Lower lobe of right lung (tissue), 2 donors: ENCODE measurements at places on chromosomes 11 and 22.

DNA sequence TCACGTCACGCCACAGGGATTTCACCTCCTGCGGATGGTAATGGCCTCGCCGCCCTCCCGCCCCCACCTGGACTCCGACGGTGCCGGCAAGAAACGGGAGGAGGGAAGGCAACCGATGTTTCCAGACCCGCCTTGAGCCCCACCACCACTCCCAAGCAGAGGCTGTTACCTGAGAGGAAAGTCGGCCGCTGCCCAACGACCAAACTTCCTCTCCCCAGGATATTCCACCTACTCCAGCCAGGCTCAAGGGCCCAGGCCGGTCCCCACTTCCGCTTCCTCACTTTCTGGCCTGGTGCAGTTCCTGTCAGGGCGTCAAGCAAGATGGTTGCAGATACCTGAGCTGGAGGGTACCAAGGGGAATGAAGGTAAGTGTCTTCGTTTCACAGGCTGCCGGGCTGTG, at the start of gene ENTHD1:
TSS of gene ENTHD1 (minus strand) at position 235 of the 400 bp plus-strand sequence. CDS start 6,012 bp downstream, outside the sequence.
- H3K4me1 ChIP-seq: peaks cover 3% of the 10 kb centered on the region
- no peak within 1 kb of the TSS for H3K4me3 ChIP-seq
- DNase-seq: no peak
- H3K27me3 ChIP-seq: no peaks in the 10 kb centered on the region
- no peak within 1 kb of the TSS for H3K27ac ChIP-seq
- H3K36me3 ChIP-seq: no peaks in the 10 kb centered on the region

GRCh38 chr11:18696638-18697225, 1.8 kb upstream of the TMEM86A start:
- no peak overlapping the region for H3K27ac ChIP-seq
- no peak for DNase-seq
- H3K36me3 ChIP-seq: peaks cover 3% of the 10 kb centered on the region
- peaks cover 27% of the 10 kb centered on the region for H3K4me1 ChIP-seq
- H3K27me3 ChIP-seq: no peaks in the 10 kb centered on the region
- no peak overlapping the region for H3K4me3 ChIP-seq

- peak overlapping the region; percentile 41 for H3K27ac ChIP-seq
- no peak overlapping the region for H3K4me3 ChIP-seq
- H3K27me3 ChIP-seq: no peaks in the 10 kb centered on the region
- H3K36me3 ChIP-seq: peaks cover 65% of the 10 kb centered on the region
- peaks cover 16% of the 10 kb centered on the region for H3K4me1 ChIP-seq
These were observed 44.6 kb downstream of the SGSM3 start for GRCh38 chr22:40414838-40415505.

GRCh38 chr22:19488884-19489843, 9.4 kb downstream of the CDC45 start:
- DNase-seq: no peak
- H3K27me3 ChIP-seq: no peaks in the 10 kb centered on the region
- H3K4me3 ChIP-seq: no peak overlapping the region
- H3K27ac ChIP-seq: no peak overlapping the region
- H3K4me1 ChIP-seq: no peaks in the 10 kb centered on the region
- H3K36me3 ChIP-seq: no peaks in the 10 kb centered on the region

GRCh38 chr11:92941676-92942571, 27.5 kb upstream of the MTNR1B start:
- H3K4me3 ChIP-seq: no peak overlapping the region
- H3K36me3 ChIP-seq: no peaks in the 10 kb centered on the region
- H3K27me3 ChIP-seq: peaks cover 3% of the 10 kb centered on the region
- no peak overlapping the region for H3K27ac ChIP-seq
- H3K4me1 ChIP-seq: no peaks in the 10 kb centered on the region

- peaks cover 4% of the 10 kb centered on the region for H3K4me1 ChIP-seq
- H3K4me3 ChIP-seq: no peak overlapping the region
- DNase-seq: no peak
- no peaks in the 10 kb centered on the region for H3K36me3 ChIP-seq
These were observed 166.2 kb downstream of the LDLRAD3 start for GRCh38 chr11:36109850-36110606.

GRCh38 chr11:33507356-33507755, 193.3 kb downstream of the C11orf91 start:
- H3K36me3 ChIP-seq: no peaks in the 10 kb centered on the region
- H3K4me1 ChIP-seq: no peaks in the 10 kb centered on the region
- DNase-seq: no peak
- peaks cover 4% of the 10 kb centered on the region for H3K27me3 ChIP-seq
- no peak overlapping the region for H3K4me3 ChIP-seq

DNA sequence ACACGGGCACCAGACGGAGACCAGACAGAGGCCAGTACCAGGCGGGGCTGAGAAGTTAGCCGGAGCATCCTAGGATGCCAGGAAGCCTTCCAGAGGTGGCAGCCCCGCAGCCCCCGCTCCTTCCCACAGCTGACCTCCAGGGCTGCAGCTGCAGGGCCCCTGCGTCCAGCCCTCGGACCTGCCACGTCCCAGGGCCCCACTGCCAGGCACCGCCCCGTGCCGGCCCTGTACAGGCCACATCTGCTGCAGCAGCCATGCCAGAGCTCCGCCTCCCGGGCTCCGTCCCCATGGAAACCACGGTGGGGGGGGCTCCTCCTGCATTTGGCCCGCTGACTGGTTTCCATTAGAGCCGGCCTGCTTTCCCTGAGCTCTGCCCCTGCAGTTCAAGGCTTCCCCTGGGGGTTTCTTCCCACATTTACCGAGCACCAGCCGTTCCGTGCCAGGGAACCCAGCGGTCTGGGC, 62.5 kb upstream of the PPARA start:
- no peaks in the 10 kb centered on the region for H3K27me3 ChIP-seq
- peaks cover 80% of the 10 kb centered on the region for H3K36me3 ChIP-seq
- peak overlapping the region; percentile 98 for H3K27ac ChIP-seq
- DNase-seq: peak; percentile 80
- peaks cover 100% of the 10 kb centered on the region for H3K4me1 ChIP-seq
- peak overlapping the region; percentile 37 for H3K4me3 ChIP-seq

DNA sequence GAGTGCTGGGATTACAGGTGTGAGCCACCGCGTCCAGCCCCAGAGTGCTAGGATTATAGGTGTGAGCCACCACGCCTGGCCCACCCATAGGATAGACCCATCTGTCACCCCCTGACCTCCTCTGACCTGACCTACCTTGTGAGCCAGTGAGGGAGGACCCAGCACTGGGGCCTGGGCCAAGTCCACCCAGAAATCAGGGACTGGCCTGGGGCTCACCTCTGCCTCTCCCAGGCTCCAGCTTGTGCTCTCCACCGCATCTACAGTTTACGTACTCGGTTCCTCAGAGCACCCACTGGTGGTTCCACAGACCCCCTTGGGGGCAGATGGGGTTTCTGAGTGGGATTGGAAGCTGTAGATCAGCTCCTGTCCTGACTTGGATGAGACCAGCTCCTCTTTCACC, 6.4 kb downstream of the SLC29A2 start:
- H3K27ac ChIP-seq: no peak overlapping the region
- H3K4me3 ChIP-seq: no peak overlapping the region
- H3K27me3 ChIP-seq: no peaks in the 10 kb centered on the region
- no peak for DNase-seq

GRCh38 chr22:33044112-33044511, 14.1 kb downstream of the SYN3 start:
- H3K27me3 ChIP-seq: peaks cover 10% of the 10 kb centered on the region
- no peak for DNase-seq
- H3K27ac ChIP-seq: no peak overlapping the region
- H3K4me1 ChIP-seq: no peaks in the 10 kb centered on the region

DNA sequence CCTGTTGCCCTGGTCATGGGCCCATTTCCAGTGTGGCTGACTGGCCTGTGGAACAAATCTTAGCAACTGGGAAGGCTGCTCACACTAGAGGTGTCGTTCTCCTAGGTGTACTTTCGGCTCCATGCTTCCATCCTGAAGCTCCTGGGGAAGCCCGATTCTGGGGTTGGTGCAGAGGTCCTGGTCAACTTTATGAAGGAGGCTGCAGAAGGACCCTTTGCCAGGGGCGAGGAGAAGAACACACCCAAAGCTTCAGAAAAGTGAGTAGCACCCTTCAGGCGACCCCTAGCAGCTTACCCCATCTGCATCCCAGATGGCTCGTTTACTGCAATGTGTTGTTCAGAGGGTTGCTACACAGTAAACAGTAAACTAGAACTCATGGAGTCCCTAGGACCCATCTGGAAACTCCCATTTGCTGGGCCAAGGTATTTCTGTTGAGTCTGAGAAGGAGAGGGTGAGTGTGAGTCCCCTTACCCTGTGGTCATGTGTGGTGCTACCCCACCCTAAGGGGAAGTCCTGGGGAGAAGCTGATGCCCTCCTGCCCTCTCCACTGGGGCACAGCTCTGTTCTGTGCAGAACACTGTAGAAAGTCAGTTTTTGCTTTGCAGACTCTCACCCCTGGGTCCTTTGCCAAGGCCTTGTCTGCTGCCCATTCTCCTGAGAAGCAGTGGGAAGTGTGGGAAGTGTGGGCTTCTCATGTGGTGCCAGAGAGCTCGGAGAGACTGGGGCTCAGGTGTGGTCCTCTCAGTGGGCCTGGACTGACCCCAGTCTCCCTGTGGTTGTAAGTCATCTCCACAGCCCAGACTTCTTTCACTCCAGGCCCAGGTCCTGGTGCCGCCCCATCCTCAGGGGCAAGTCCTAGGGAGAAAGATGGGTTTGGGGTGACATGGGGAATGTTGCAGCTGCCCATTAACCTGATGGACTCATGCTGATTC, 85.0 kb downstream of the CABIN1 start:
- H3K36me3 ChIP-seq: peaks cover 85% of the 10 kb centered on the region
- H3K27me3 ChIP-seq: no peaks in the 10 kb centered on the region

GRCh38 chr11:9527481-9528135, 45.9 kb upstream of the WEE1 start:
- H3K4me1 ChIP-seq: peaks cover 22% of the 10 kb centered on the region
- no peak overlapping the region for H3K4me3 ChIP-seq
- H3K27me3 ChIP-seq: no peaks in the 10 kb centered on the region
- no peak overlapping the region for H3K27ac ChIP-seq
- H3K36me3 ChIP-seq: peaks cover 26% of the 10 kb centered on the region

GRCh38 chr11:73308961-73309919, 1.2 kb downstream of the ARHGEF17 start:
- H3K4me3 ChIP-seq: peak overlapping the region; percentile 78
- no peaks in the 10 kb centered on the region for H3K27me3 ChIP-seq
- DNase-seq: peak; percentile 94
- H3K4me1 ChIP-seq: peaks cover 47% of the 10 kb centered on the region
- no peaks in the 10 kb centered on the region for H3K36me3 ChIP-seq
- peak overlapping the region; percentile 98 for H3K27ac ChIP-seq

GRCh38 chr11:18493310-18493709, 33.4 kb downstream of the TSG101 start:
- H3K27ac ChIP-seq: no peak overlapping the region
- DNase-seq: no peak
- H3K27me3 ChIP-seq: no peaks in the 10 kb centered on the region
- H3K36me3 ChIP-seq: peaks cover 59% of the 10 kb centered on the region
- H3K4me1 ChIP-seq: peaks cover 13% of the 10 kb centered on the region

- H3K4me1 ChIP-seq: no peaks in the 10 kb centered on the region
- no peak overlapping the region for H3K4me3 ChIP-seq
- no peak for DNase-seq
- H3K36me3 ChIP-seq: no peaks in the 10 kb centered on the region
- H3K27ac ChIP-seq: no peak overlapping the region
These were observed 493.5 kb downstream of the OPCML start for GRCh38 chr11:133038850-133039249.

DNA sequence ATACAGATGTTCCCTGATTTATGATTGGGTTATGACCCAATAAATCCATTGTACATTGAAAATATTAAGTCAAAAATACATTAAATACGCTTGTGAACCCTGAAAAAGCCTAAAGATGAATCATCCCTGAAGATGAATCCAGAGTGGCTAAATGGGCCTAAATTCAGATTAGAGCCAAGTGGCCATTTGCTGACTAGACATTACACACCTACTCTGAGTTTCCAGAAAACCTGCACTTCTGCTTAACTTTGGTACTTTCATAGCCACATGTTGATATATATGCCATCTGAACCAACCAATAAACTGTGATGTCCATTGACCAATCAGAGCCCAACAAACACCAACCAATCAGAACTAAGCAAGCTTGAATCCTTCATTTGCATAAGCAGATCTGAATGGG, 106.9 kb downstream of the WT1 start:
- DNase-seq: no peak
- no peaks in the 10 kb centered on the region for H3K4me1 ChIP-seq
- H3K4me3 ChIP-seq: no peak overlapping the region
- no peaks in the 10 kb centered on the region for H3K36me3 ChIP-seq
- H3K27me3 ChIP-seq: peaks cover 8% of the 10 kb centered on the region

DNA sequence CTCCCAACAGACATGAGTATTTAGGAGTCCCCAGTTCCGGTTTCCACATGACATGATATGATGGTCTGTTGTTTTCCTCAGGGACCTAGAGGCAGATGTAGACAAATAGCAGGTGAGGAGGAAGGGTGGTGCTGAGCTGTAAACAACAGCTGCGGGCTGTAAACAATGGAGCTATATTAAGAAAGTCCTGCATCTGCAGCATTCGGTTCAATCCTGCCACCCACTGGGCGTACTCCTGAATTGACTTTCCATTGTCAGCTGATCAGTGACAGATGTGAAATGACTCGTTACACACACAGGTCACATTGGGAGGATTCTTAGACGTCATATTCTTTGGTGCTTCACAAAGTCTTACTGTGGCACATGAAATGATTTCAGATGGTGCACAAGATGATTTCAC, 26.8 kb upstream of the RAG1 start:
- H3K36me3 ChIP-seq: no peaks in the 10 kb centered on the region
- H3K27ac ChIP-seq: no peak overlapping the region
- H3K4me3 ChIP-seq: no peak overlapping the region
- no peaks in the 10 kb centered on the region for H3K4me1 ChIP-seq

DNA sequence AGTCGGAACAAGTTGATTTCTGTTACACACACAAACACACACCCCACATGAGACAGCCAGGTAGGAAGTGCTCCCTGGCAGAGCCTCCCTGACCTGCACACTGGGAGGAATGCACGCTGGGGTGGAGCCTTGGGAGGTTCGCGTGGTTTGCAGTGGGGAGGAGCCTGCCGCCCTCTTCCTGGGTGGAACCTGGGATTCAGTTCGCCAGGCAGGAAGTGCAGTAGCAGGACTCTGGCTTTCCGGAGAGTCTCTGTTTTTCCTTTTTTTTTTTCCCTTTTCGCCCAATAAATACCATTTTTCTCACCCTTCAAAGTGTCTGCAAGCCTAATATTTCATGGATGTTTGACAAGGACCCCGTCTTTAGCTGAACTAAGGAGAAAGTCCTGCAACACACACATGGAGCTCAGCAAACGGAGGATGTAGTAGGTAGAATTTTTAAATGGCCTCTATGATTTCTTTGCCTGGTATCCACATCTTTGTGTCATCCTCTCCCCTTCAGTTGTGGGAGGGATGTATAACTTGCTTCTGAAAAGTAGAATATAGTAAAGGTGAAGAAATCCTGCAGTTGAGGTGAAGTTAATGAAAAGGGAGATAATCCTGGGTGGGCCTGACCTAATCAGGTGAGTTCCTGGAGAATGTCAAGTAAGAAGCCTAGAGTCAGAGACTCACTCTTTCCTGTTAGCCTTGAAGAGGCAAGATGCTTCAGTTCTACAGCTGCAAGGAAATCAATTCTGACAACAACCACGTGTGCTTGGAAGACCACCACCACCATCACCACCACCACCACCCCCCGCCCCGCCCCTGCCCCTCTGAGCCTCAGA, 72.9 kb downstream of the PIWIL4 start:
- peaks cover 19% of the 10 kb centered on the region for H3K4me1 ChIP-seq
- no peaks in the 10 kb centered on the region for H3K36me3 ChIP-seq
- H3K27ac ChIP-seq: no peak overlapping the region
- DNase-seq: peak; percentile 56
- H3K27me3 ChIP-seq: no peaks in the 10 kb centered on the region
- H3K4me3 ChIP-seq: no peak overlapping the region
